ENCODE measurements at places on chromosomes 6 and 20. TPM values are rescaled to one million over a fixed set of nuclear protein-coding genes. Genes with fewer than 3 reads are reported as not detected.

- DNase-seq, result no peak
Observed at GRCh38 chr6:25194172-25194678, 84.9 kb upstream of the CARMIL1 start.

- DNase-seq, result no peak
Observed at GRCh38 chr20:61684583-61685235, 381.0 kb downstream of the TAF4 start.

DNA sequence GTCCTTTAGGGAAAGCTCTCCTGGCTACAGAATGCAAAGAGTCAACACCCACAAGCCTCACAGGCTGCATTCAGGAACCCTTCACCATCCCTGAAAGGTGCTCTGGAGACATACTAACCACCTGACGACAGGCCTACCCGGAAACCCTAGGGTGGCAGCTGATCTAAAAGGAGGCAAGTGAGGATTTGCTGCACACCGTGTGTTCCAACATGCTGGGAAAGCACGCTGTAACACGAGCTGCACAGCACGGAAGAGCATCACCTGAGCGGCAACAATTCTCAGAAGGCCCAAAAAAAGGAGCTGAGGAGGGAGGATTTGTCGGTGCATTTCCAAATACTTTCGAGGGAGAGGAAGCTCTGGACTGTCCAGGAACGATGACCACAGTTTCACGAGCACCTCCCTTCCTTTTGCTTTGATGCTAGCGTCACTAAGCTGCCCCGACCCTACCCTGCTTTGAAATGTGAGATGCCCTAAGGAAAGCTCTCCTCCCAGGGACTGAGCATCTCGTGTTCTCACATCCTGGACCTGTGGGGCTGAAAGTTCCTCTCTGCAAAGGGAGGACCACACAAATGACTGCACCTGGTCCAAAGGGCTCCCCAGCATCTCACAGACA lies 87.0 kb downstream of the PPP1R3G start:
- no peak for DNase-seq

- DNase-seq, result peak; percentile 5
Observed at GRCh38 chr20:36311854-36312723, 6.0 kb downstream of the DLGAP4 start.

- DNase-seq, result no peak
Observed at GRCh38 chr6:35487658-35488516, 9.0 kb downstream of the TEAD3 start.

- DNase-seq, result no peak
Observed at GRCh38 chr6:12578751-12579150, 137.8 kb upstream of the PHACTR1 start.

HMGN4 gene
- total RNA-seq, result 39.7 TPM

GRCh38 chr6:25178336-25179035 lies 100.7 kb upstream of the CARMIL1 start:
- no peak for DNase-seq

- DNase-seq, result no peak
Observed at GRCh38 chr6:161891542-161891941, 617.7 kb upstream of the AGPAT4 start.
